ENCODE measurements at places on chromosomes 11 and 22.
A peak's percentile ranks its signal among the peaks of the same experiment; 100 is the strongest.

- DNase-seq, result no peak
Observed at GRCh38 chr11:9605742-9606141, 32.3 kb downstream of the WEE1 start.

- no peak for DNase-seq
Observed at GRCh38 chr11:134647066-134647743, 235.2 kb upstream of the B3GAT1 start.

GRCh38 chr22:29144786-29145160 is 60.9 kb upstream of the EMID1 start:
- peak; percentile 66 for DNase-seq

DNA sequence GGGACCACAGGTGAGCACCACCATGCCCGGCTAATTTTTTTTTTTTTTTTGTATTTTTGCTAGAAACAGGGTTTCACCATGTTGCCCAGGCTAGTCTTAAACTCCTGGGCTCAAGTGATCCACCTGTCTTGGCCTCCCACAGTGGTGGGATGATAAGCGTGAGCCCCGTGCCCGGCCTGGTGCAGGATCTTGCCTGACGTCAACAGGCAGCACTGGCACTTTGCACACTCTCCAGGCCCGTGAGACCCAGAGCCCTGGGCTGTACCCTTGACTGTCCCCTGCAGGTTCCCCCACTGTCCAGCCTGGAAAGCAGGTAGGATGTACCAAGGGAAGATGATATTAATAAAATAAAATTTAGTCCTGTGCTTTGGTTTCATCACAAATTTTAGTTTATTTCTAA is 29.1 kb upstream of the PANX2 start:
- no peak for DNase-seq

DNA sequence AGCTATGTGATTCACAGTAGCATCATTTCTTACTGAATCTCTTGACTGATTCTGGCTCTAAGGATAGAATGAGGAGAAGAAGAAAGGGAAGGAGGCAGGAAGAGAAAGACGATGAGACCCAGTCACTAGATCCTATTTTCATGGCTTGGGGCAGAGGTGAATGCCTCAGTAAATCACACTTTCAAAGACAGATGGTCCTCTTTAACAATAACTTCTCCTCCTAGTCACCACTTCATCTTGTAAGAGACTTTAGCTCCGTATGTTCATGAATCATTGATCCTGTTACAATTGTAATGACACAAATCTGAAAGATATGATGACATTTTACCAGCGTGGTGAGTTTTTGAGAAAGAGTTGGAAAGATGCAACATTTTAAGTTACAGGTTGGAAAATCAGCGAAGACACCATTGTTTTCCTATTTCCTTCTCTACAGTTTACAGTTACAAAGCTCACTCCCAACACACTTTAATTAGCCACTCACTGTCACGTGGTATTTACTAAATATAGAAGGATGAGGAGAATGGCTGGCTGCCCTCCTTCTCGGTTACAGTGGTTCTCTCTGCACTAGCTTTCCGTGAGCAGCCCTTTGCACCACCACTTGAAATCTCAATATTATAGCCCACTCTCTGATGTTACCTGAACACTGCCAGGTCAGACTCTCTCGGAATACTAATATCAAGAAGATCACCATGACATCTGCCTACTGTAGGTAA is 205.8 kb downstream of the CADM1 start:
- DNase-seq, result no peak

- no peak for DNase-seq
Observed at GRCh38 chr11:83480811-83481210, 194.6 kb upstream of the CCDC90B start.

DNA sequence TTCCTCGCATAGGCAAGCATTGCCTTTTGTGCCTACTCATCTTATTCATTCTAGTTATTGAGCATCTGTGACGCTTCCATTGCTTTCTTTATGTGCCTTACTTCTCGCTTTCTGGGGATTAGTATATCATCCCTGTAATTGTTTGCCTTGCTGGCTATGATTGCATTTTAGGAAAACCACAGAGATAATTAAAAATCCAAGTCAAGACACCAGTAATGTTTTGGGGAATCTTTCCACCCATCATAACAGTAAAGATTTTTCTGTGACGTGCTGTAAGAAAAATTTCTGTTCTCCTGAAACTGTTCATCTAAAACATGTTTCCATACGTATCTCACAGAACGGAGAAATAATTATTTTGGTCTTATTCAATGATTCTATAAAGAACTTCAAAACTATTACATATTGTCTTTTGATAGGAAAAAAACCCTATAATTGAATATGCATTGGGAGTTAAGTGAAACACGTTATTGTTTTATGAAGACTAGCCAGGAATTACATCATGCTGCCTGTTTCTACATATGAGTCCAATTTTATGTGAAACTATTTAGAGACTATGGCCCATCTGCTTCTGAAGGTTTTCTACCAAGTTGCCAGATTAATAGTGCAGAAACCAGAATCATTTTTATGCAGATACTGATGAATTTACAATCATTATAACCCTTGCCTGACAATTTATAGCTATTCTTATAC is 133.7 kb upstream of the FIBIN start:
- DNase-seq, result no peak

GRCh38 chr11:849104-849824 is 6.6 kb downstream of the TSPAN4 start:
- DNase-seq, result peak; percentile 90

GRCh38 chr22:39242595-39243438 is 2.0 kb downstream of the PDGFB start:
- DNase-seq, result peak; percentile 86

GRCh38 chr11:134994431-134994830 is 582.4 kb upstream of the B3GAT1 start:
- no peak for DNase-seq

DNA sequence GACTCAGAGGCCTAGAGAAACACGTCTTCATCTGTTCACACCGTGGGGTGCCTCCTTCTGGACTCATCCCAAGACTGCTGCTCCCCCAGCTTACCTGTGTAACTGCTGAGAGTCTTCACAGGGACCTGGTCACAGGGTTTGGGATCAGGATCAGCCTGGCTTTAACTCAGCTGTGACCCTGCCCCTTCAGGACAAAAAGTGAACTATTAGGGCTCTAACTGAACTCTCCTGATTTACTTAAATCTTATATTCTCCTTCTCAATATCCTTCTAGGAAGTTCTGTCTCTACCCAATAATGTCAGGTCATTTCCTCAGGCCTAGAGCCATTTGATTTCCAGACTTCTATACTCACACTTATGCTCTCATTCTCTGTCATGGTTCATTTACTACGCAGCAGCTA is 108.4 kb downstream of the ZNF280B start:
- no peak for DNase-seq
